ENCODE measurements at places on chromosomes 6 and 20.
A peak's percentile ranks its signal among the peaks of the same experiment; 100 is the strongest.

DNA sequence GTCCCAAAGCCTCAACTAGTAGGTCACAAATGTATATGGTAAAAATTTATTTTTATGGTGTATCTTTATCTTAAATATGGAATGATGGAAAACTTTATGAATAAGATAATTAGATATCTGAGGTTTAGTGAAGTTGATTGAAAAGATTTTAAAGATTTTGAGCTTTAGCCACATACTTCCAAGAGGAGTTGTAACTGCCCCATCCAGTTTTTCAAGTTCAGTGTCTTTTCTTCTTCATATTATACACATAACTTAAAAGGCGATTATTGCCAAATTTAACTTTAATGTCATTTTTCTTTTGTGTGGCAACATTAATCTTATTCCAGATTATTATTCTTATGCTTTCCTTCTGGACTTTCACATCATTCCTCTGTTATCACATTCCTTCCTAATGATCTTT is 266.4 kb downstream of the TINAG start:
- no peak for DNase-seq

- peak; percentile 5 for DNase-seq
These were observed 30.3 kb downstream of the TBPL1 start for GRCh38 chr6:133983099-133983939.

- DNase-seq: peak; percentile 5
These were observed 317.5 kb upstream of the MOCS1 start for GRCh38 chr6:40251637-40252300.

DNA sequence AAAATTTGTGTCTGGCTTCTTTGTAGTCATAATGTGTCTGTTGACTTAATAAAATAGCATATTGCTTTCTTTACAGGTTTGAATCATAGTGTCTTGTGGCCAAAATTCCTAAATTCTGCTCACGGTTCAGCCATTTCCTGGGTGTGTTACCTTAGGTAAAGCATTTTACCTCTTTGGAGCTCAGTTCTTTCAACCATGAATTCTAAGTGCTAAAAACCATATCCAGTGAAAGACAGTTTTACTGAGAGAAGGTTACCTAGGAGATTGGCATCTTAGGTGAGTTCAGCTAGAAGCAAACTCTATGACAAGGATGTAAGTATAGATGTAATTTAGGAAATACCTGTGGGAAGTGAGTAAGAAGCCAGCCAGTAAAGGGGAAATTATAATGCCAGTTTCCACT is 20.7 kb downstream of the CRYBG1 start:
- no peak for DNase-seq

GRCh38 chr6:18122128-18123093 is at the start of gene NHLRC1:
Gene NHLRC1 (minus strand): TSS chr6:18122677. CDS start chr6:18122606, 71 bp downstream.
- peak; percentile 32 for DNase-seq

GRCh38 chr6:88263591-88263990 is 97.4 kb upstream of the CNR1 start:
- no peak for DNase-seq

DNA sequence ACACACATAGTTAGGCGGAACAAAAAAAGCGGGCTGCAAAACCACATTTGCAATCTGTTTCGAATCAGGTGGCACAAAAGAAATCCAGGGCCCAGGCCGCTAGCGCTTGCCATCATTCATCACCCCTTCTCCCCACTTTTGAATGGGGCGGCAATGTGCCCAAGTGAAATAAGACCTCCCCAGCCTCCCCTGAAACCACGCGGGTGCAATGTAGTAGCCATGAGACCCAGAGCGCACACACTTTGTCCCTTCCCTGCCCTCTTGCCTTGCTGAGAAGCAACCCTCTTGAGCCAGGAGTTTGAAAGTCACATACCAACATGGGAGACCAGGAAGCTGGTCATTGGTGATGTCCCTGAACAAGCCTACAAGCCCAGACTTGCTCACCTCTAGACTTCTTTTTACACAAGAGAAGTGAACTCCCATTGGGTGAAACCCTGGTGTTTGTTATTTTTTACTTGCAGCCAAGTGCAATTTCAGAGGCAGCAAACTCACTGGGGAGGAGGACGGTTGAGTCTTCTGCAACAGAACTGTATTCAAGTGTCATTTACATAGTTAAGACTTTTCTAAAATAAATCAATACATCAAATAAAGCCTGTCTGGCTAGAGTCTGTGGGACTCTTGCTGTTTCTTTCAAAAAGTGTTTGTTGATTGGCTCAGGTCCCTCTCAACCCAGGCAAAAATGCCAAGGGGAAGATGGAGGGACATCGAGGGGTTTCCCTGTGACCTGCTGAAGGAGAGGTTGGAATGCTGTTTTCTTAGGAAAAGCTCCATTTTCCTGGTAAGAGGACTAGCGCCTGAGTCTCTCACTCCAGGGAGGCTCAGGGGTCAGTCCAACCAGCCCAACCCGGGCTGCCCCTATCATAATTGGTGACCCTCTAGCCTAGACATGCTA is 138.1 kb upstream of the PTPN1 start:
- no peak for DNase-seq

DNA sequence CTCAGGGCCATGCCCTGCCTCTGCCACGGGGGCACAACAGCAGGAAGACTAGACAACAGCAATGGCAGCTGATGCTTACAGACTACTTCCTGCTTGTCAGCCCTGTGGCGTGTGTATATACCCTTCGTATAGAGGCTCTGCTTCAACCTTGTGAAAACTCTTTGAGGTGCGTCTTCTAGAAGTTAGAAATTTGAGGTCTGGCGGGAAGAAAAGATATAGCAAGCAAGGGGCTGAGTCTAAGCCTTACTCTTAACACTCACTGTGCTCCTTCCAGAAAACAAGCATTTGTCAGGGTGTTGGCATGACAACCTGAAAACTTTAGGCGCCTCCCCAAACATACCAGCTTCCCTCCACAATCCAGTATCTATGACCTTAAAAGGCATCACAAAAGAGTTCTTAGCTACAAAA is 33.3 kb downstream of the JPH2 start:
- no peak for DNase-seq

GRCh38 chr6:118974790-118975189 is 39.8 kb upstream of the MCM9 start:
- no peak for DNase-seq

GRCh38 chr20:47493175-47493962 is 8.3 kb upstream of the NCOA3 start:
- DNase-seq: no peak

GRCh38 chr6:134247231-134247833 is 70.6 kb downstream of the SGK1 start:
- DNase-seq: no peak

GRCh38 chr6:168016176-168016620 is 18.7 kb downstream of the KIF25 start:
- no peak for DNase-seq

GRCh38 chr6:2351090-2351489 is 105.7 kb upstream of the GMDS start:
- DNase-seq: no peak

DNA sequence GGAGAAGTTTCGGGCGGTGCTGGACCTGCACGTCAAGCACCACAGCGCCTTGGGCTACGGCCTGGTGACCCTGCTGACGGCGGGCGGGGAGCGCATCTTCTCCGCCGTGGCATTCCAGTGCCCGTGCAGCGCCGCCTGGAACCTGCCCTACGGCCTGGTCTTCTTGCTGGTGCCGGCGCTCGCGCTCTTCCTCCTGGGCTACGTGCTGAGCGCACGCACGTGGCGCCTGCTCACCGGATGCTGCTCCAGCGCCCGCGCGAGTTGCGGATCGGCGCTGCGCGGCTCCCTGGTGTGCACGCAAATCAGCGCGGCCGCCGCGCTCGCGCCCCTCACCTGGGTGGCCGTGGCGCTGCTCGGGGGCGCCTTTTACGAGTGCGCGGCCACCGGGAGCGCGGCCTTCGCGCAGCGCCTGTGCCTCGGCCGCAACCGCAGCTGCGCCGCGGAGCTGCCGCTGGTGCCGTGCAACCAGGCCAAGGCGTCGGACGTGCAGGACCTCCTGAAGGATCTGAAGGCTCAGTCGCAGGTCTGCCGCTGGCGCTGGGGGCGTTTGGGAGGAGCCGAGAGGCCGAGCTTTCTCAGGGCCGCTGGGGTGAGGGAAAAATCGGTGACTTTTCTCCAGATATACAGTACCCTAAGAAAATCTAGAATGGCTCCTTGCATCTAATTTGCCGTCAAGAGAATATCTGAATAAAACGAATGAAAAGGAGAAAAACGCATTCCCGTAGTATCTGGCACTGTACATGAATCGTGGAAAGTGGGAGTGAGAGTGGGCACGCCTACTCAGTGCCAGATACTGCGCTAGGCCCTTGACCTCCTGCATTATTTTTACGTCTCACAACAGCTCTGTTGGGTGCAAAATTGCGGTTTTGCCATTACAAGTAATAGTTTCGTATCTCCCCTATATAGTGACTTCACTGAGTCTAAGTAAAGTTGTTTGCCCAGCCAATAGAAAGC is 1.0 kb downstream of the CALHM6 start:
- DNase-seq: no peak

DNA sequence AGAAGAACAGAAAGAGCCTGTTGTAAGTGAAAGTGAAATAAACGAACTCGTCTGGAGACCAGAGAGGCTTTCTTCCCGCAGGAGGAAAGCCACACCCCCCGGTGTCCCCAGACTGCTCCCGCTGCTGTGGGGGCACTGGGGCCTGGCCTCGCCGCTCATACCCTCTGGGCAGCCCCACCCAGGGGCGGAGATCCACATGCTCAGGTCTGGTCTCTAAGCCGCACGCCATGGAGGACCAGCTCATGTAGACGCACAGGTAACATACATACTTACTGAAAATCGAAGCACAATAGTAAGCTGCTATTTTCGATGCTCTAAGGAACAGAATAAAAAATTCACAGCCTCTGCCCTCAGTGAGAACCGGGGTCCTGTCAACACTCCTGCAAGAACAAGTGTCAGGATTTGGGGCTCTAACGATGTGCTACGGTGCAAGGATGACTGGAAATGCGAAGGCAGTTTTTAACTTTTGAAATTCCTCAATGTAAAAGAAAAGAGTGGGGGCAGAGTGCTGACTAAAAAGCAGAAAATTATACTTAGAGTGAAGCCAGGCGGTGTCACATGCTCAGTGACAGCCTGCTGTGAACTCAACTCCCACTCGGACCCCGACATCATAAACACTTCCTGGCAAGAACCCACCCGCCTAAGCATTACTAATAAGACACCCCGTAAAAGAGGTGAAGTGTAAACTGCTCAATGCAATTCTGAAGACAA is 110.5 kb downstream of the IRF4 start:
- no peak for DNase-seq

GRCh38 chr6:89985751-89986493 is 91.7 kb downstream of the GJA10 start:
- DNase-seq: no peak

- no peak for DNase-seq
These were observed 37.1 kb downstream of the DTD1 start for GRCh38 chr20:18624948-18625347.

DNA sequence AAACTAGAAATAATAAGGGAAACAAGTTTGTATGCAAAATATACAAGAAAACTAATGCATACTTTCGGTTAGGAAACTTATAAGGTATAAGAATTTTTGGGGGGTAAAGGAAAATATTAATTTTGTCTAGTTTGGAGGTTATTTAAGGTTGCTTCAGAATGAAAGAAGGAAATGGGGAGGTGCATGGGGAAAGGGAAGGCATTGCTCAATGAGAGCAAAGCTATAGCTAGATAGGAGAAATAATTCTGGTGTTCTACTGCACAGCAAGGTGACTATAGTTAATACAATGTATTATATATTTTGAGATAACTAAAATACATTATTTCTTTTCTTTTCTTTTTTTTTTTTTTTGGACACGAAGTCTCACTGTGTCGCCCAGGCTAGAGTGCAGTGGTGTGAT is 5.4 kb upstream of the MYMX start:
- DNase-seq: no peak

- DNase-seq: peak; percentile 6
These were observed 100.9 kb upstream of the PRDM1 start for GRCh38 chr6:105985098-105985815.

GRCh38 chr6:49806145-49806544 is 19.1 kb upstream of the PGK2 start:
- no peak for DNase-seq

DNA sequence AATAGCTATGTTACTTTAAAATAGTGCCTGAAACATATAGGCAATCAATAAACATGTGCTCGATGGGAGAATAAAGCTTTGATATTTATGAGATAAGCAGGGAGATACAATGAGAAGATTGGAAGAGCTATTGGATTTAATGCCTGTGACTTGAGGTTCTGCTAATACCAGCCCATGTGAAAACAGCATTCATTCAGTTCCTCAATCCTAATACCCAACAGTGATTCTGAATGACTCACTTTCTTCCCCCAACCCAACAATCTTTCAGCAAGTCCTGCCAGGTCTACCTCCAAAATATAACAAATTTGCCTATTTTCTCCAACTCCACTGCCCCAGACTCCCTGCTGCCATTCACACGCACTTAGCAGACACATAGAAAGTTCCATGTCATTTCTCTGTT is 26.6 kb upstream of the KLHL31 start:
- no peak for DNase-seq

- no peak for DNase-seq
These were observed 37.3 kb downstream of the NTSR1 start for GRCh38 chr20:62745952-62746288.

DNA sequence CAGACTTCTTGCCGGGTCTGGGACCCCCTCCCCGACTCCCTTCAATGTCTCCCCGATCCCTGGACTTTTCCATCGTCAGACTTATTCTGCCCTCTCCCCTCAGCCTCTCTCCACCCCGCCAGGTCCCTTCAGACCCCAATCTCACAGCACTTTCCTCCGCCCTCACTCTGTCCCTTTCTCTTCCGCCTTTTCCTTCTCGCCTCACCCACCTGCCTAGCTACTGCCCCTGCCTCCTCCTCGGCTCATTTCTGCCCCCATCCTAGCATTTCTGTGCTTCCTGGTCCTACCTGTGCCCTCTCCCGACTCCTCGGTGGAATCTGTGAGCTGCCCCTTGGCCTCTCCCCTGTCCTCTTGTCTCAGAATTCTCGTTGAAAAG is 616 bp downstream of the CHMP4B start:
- DNase-seq: no peak

- DNase-seq: no peak
These were observed at the start of gene GPSM3 for GRCh38 chr6:32192608-32193039. Gene GPSM3 (minus strand): TSS chr6:32192643. CDS start chr6:32192513, 130 bp downstream.

GRCh38 chr6:39852324-39852723 is 60.1 kb downstream of the DAAM2 start:
- no peak for DNase-seq

- no peak for DNase-seq
These were observed 70.0 kb upstream of the TBXT start for GRCh38 chr6:166237617-166238016.

DNA sequence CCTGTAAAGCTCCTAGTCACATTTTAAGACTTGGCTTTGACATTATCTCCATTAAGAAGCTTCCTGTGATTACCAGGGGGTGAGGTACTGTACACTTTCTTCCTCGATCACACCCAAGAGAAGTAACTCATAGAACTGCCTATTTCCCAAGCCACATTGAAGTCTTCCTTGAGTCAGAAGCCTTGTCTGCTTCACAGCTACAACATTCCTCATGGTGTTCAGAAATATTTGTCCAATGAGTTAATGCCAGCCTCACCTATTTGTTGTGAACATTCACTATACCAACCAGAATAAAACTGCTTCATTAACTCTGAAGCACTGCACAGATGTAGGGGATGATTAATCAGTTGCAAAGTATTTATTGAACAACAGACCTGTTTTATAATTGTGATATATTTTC is 622.3 kb downstream of the PTPRT start:
- DNase-seq: no peak
